ENCODE measurements at places on chromosomes 3 and 15. TPM values are rescaled to one million over a fixed set of nuclear protein-coding genes. Genes with fewer than 3 reads are reported as not detected.

Gene STRIT1
- not detected for total RNA-seq

Gene UCN2
- total RNA-seq = 8.9 TPM

Gene TBL1XR1
- total RNA-seq = 20.8 TPM

Gene LAMB2
- 114 TPM for total RNA-seq

All from A549 treated with Mapracorat at 1 μM for 4 hours (cell line).